ENCODE measurements at places on chromosomes 6 and 20.

DNA sequence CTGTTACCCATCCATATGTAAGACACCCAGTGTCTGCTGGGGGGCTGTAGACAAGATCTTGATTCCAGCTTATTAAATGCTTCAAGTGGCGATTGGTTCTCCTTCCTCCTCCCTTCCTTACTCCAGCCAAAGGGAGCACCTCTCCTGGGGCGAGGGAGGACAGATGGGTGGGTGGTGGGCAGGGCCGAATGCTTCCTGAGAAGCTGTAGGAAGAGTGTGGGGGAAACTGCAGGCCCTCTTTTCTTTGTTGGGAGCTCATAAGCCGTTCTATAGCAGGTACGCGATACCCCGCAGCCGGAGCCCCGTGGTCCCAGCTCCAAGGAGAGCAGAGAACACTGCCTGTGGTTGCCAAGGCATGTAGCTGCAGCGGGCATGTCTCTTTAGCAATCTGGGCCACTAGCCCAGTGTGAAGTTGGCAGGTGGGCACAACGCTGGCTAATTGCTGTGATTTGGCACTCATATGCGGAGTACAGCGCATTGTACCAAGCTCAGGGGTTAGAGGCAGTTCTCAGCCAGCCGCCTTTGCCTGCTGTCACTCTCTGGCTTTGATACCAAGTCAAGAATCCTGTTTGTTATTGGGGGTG is 14.7 kb upstream of the KCNG1 start:
- DNase-seq = no peak

DNA sequence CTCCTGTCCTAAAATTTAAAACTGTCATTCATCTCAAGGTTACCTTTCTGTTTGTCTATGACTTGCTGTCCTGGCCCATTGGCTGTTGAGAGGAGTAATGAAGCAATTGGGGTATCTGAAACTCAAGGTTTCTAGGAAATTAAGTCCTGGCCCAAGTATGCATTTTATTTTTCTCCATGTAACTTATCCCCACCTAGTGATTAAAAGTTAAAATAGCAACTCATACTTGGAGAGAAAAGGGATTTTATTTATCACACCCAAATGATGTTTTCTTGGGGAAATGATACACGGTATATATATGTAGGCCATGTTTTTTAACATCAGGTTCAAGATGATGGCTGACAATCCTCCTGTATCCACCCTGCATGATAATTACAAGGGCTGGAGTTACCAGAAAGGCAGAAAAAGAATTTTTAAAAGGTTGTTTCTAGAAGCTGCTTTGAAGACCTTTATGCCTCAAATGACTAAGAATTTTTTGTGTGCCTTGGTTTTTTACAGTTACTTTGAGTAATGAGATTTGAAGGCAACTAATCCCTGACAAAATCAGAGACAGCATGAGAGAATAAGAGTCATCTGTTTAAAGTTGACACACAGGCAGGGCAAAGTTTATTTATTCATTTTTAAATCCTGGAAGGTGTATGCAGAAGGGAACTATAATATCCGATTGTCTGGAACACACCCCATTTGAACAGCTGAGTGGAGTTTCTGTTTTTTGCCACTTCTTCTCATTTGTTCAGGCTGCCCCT is 28.9 kb upstream of the C6orf58 start:
- DNase-seq = no peak

GRCh38 chr20:60490217-60491050 is 532.2 kb downstream of the CDH26 start:
- DNase-seq = no peak

- no peak for DNase-seq
Observed at GRCh38 chr6:12174878-12175277, 115.3 kb upstream of the EDN1 start.

DNA sequence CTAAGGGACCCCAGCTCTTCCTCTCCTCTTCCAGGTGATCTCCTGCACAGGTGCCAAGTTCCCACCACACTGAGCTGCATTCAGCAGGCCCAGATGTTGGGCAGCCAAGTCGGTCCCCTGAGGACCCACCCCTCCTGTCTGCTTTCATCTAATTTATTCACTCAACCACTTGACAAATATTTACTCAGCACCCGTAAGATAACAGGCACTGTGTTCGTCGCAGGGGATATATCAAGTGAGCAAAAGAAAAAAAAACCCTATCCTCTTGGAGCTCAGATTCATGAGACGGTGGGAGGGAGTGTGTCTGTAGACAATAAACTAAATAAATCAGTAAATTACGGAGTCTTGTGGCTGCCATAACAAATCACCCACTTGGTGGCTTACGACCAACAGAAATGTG is 143.6 kb downstream of the MRPL14 start:
- no peak for DNase-seq

DNA sequence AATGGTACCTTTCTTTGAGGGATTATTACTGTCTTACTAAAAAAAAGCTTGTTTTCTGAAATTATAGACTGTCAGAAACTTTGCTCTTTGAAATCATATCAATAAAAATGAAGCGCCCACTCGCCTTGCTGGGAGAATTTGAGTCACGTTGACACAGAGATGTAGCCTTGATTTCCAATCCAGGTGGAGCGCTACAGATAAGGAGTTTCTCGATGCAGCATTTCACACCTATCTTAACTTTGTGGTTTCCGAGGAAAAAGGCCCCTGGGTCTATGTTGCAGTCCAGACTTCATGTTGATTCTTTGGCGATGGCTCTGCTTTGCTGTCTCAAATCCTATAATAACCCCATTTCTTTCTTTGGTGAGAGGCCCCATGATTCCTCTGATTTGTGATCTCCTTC is 158.1 kb upstream of the ARG1 start:
- no peak for DNase-seq

GRCh38 chr20:24998631-24999445 is 6.3 kb upstream of the APMAP start:
- DNase-seq = no peak

DNA sequence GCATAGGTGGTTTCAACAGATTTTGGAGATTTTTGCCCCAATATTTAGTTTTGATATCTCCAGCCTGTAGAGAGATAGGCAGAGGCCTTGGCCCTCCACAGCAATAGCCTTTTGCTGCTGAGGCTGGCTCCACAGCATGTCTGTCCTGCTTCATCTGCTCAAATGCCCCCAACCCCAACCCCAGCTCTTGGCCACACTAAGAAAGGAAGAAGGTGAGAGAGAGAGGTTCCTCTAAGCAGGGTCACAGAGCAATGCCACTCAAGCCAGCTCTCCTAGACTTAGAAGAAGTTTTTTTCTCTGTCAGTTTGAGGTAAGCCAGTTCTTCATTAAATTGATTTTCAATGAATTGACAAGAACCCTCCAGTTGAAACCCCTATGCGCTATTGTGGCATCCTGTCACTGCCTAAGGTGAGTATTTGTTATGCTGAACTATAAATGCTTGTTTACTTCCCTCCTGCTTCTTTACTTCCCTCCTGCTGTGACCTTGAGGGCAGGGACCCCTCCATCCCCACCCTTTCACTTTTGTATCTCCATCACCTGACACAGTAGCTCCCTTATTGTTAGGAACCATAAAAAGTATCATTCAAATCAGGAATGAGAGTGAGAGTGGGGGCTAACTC is 366.2 kb upstream of the CNR1 start:
- no peak for DNase-seq

GRCh38 chr20:19552221-19553180 is 205.6 kb upstream of the RIN2 start:
- no peak for DNase-seq

- no peak for DNase-seq
Observed at GRCh38 chr6:164817662-164818061, 491.7 kb downstream of the C6orf118 start.

DNA sequence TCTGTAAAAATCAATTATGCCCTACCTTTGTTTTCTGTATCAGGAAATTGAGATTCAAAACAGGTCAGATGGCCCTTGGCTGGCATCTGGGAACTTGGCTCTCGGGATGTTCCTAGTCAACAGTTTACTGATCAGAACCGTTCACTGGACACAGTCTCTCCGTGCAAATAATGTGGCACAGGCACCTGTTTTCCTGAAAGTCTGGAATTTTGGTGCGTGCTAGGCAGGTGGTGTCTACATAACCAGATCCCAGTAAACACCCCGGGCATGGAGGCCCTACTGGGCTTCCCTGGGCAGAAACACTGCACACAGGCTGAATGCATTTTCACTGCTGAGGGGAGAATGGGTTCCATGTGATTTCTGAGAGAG is 7.5 kb downstream of the SNHG17 start:
- DNase-seq = no peak

DNA sequence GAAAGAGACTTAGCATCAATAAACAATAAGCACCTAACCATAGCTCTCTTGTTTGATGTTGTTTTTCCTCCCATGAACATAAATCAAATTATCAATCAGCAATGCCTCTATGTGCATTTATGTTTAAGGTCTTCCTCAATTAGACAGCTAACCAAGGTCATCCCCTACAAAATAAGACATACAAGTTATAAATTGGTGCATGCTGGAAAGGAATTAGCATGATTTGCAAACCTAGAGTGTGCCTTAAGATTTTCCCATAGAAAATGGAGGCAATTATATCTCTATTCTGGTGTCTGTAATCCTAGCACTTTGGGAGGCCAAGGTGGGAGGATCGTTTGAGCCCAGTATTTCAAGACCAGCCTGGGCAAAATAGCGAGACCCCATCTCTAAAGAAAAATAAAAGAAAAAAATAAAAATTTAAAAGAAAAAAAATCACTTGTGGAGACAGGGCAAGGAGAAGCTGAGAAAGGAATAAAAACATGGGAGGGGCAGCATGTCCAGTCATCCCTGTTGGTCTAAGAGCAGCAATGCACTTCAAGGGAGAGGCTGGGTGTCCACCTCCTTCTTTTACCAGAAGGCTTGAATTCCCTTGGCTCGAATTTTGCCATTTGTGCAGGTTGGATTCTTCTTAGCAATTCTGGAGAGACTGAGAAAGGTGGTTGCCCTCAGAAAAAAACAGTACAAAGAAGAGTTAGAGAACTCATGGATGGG is 9.3 kb upstream of the SLPI start:
- no peak for DNase-seq

- DNase-seq = no peak
Observed at GRCh38 chr6:56549014-56549413, 93.7 kb downstream of the DST start.

DNA sequence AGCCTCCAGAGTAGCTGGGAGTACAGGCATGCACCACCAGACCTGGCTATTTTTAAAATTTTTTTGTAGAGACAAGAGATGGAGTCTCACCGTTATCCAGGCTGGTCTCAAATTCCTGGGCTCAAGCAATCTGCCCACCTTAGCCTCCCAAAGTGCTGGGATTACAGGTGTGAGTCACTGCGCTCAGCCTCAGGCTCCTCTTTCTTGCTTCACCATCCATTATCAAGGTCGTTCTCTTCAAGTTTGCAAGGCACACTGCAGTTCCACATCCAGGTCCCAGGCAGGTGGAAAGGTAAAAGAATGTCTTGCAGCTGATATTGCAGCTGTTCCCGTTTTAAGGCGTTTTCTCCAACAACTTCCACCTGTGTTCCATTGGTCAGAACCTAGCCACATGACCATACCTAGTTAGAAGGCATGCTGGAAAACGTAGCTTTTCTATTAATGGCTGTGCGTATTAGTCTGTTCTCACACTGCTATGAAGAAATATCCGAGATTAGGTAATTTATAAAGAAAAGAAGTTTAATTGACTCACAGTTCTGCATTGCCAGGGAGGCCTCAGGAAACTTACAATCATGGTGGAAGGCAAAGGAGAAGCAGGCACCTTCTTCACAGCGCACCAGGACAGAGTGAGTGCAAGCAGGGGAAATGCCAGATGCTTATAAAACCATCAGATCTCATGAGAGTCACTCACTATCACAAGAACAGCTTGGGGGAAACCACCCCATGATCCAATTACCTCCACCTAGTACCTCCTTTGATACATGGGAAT is 51.7 kb downstream of the PCNA start:
- DNase-seq = no peak

- no peak for DNase-seq
Observed at GRCh38 chr20:41540918-41541317, 77.3 kb downstream of the CHD6 start.

DNA sequence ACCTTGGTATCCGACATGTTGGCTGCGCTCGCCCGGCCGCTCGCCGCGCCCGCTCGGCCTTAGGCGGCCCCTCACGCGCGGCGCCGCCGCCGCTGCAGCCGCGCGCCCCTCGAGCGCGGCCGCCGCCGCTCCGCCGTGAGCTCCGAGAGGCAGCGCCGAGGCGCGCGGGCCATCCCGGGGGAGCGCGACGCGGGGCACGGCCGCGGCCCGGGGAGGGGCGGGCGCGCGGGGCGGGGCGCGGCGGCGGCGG is at the start of gene KIF13A:
Gene KIF13A (minus strand): TSS at position 189 of the 250 bp plus-strand sequence. CDS start 172 bp downstream, at position 17.
- no peak for DNase-seq

- no peak for DNase-seq
Observed at GRCh38 chr6:28812778-28813569, 110.8 kb downstream of the TRIM27 start.

- DNase-seq = no peak
Observed at GRCh38 chr6:92723390-92723931, 695.9 kb downstream of the EPHA7 start.

- no peak for DNase-seq
Observed at GRCh38 chr20:4131911-4132310, 116.6 kb upstream of the RNF24 start.

DNA sequence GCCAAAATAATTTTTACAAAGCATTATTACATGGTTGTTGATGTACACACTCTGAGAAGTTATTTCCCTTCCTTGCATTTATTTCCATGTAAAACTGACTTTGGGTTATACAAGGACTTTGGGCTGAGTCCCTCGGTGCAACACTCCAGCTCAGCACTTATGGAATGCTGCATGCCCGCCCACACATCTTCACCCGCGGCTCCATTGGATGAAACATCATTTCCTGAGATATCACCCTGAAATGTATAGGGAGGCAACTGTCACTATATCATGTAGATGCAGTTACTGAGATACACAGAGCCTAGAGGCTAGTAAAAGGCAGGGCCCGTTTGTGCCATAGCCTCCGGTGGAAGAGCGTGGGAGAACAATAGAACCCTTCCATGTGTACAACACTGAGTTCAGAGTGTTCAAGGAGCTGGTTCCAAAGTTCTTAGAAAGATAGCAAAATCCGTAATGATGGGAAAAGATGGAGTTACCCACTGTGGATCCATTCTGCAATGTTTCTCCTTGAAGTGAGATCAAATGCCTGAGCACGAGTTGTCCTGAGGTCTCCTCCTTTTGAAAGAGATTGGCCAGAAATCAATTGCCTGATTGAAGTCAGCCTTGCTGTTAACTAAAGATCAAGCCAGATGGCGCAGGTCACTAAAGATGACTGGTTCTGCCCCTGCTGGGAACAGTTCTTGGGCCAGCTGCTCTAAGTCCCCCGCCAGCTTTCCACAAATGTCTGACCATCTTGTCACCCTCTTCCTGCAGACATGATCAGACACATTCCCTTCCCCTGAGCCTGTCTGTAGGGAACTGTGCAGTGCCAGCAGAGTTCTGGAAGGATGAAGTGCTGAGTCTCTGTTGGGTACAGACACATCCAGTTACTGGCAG is 100.9 kb upstream of the IYD start:
- DNase-seq = no peak

DNA sequence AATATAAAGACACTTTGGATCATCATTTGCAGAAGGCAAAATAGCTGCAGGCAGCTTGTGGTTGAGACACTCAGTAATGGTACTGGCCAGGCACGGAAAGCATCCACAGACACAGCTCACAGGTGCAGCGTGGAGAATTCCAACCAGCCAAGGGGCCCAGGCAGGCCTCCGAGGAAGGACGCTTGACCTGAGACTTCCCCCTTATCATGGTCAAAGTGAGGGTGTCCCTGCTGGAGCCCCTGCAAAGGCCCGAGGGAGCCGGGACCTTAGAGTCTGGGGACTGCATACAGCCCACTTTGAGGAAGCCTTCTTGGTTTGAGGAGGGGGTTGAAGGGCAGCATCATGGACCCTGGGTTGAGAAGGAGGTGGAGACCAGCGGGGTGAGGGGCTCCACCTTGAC is 15.1 kb upstream of the MYT1 start:
- DNase-seq = no peak

All from stimulated activated CD8-positive, alpha-beta memory T cell treated with anti-CD3 and anti-CD28 coated beads, Interleukin-4, amount 100 ng/mL, for 4 hours (primary cell).